ENCODE measurements at places on chromosomes 2 and 18.

GRCh38 chr2:223519471-223519870, 82.7 kb downstream of the SCG2 start:
- DNase-seq = no peak

GRCh38 chr2:85731606-85732005, 22.2 kb upstream of the ATOH8 start:
- no peak for DNase-seq

- DNase-seq = peak; percentile 77
Measured at GRCh38 chr2:74690571-74690970, 36.5 kb downstream of the SEMA4F start.

DNA sequence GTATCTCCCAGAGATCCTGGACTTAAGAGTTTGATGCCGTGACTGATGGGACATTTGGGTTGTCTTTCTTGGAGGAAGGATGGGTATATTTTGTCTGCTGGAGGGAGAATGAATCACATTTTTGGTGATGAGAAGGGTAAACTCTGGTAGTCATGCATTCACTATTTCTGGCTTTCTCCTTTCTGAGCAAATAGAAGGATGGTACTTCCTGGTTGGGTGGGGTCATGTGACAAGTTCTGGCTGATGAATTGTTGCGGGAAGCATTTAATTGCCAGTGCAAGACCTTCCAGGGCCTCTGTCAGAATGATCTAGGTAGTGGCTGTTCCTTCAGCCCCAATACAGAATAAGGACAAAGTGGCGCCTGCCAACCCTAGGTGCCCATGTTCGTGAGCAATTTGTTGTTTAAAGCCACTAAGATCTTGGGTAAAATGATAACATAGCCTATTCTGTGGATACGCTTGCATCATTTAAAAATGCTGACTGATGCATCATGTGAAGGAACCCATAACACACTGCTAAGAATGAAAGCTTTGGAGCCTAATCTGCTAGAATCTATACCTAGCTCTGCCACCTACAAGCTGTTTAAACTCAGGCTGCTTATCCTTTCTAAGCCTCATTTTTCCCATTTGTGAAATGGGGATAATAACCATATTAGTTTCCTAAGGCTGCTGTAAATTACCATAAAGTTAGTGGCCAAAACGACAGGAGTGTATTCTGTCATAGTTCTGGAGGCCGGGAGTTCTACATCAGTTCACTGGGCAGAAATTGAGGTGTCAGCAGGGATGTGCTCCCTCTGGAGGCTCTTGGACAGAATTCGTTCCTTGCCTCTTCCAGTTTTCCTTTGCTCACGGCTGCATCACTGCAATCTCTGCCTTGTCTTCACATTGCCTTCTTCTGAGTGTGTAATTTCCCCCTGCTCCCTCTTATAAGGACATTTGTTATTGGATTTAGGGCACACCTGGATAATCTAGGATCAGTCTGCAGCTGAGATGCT, 281.3 kb downstream of the AGPS start:
- no peak for DNase-seq

DNA sequence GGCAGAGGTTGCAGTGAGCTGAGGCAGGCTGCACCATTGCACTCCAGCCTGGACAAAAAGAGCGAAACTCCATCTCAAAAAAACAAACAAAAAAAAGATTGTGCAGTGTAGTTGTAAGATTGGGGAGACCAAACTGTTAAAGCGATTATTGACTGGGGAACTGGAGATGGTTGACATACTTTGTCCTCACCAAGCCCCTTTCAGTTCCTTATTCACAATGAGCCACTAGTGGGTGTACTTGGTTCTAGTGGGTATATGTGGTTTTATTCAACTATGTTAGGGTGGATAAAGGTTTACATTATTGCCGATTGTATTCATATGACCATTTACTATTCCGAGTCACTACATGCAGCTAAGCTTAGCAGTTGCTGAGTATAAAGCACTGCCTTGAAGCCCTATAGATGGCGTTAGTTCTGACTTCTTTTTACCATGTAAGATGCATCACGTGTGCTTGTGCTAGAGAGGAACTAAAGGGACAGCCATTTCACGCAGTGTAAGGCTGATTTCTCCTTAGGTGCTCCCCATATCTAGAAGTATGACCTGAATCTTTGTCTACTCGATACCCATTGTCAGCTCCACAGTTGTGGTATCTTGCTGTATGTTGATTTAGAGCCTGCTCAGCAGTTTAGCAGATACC, 12.1 kb downstream of the EIF4E2 start:
- DNase-seq = no peak

DNA sequence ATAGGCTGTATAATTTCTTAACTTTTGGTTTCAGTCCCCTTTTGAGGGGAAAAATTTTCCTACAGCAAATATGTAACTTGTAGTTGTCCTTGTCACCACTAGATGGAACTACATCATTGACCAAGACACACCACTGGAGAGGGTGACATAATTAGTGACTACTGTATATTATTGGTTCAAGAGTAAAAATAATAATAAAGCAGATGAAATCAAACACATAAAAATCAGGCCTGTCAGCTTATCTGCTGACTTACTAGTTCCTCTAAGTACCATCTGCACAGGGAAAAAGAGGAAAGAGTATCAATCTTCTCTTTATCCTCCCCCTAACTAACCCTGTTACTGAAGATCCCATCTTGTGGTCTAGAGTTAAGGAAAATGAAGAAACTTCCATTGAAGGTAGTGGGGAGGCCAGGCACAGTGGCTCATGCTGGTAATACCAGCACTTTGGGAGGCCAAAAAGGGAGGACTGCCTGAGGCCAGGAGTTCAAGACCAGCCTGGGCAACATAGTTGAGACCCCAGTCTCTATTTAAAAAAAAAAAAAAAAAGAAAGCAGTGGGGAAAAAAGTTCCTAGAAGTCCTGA, 29.6 kb upstream of the ENOSF1 start:
- DNase-seq = peak; percentile 28

DNA sequence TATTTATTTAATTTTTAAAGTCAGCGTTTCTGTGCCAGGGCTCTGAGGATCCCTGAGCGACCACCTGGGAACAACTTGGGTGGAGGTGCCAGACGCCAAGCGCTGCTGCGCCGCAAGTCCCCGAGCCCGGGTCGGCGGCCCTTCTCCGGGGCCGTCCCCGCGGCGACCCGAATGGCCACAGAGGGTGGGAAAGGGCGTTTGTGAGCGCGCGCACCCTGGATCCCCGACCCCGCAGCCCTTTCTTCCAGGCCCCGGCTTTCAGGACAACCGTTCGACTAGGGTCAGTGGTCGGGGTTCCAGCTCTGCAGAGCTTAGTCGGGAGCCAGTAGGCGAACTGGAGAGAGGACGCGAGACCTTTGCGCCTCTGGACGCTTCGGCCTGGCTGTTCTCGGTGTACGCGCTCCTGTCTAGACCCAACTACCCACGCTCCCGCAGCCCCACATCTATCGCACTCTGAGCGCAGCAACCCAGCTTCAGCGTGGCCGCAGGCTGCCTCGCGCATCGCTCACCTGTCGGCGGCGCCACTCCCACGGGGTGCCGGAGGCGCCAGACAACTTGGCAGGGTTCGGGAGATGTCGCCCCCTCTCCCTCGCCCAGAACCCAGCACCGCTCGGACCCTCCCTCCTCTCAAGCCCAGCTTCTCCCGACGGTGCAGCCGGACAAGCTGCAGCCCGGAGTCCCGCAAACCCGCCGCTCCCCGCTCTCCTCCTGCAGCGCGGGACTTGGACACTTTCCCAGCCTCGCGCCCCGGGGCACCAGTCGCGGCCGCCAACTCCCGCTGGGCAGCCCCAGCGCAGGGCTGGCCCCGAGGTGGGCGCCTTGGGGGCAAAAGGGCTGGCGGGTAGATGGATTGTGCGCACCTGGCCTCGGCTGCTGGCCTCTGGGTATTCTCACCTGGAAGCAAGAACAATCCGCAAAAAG, 758 bp downstream of the LYPD1 start:
- peak; percentile 72 for DNase-seq

GRCh38 chr2:200298816-200299215, 7.7 kb upstream of the SPATS2L start:
- DNase-seq = no peak

DNA sequence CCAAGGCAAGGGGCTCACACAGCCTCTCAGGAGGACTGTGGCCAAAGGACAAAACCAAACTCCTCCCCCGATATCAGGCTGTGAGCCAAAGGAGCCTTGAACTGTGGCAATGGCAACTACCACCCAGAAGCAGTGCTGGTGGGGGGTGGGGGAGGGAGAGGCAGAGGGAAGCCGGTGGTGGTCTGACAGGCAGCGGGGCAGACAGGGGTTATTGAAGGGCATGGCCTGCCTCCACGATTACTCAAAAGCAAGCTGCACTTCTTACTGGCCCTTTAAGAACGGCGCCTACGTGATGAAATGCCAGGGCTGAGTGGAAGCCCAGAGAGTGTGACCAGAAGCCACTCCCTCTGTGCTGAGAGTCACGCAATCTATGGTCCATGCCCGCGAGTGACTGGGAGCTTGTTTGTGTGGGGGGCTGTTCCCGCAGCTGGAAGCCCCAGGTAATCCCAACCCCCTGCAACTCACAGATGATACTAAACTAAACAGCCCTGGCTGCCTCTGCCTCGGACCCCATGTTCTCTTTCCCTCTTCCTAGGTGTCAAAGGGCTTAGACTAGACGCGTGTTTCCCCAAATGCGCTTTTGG, 128.2 kb upstream of the CXCR4 start:
- DNase-seq = peak; percentile 26

DNA sequence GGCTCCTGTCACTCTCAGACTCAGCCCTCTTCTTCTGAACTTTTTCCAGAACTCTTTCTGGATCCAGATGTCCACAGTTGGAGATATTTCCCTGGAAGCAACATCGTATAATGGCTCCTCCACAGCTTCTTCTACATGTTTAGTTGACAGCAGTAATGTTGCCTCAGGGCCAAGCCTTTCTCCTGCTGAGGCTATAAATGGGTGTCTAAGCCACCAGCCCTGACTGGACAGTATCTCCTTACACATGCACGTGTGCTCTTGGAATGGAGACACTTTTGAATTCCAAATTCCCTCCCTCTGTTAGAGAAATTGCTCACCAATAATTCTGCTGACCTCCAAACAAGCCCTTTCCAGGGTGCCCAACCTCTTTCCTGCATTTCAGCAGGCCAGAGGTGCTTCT, 156.2 kb upstream of the PIK3C3 start:
- no peak for DNase-seq

DNA sequence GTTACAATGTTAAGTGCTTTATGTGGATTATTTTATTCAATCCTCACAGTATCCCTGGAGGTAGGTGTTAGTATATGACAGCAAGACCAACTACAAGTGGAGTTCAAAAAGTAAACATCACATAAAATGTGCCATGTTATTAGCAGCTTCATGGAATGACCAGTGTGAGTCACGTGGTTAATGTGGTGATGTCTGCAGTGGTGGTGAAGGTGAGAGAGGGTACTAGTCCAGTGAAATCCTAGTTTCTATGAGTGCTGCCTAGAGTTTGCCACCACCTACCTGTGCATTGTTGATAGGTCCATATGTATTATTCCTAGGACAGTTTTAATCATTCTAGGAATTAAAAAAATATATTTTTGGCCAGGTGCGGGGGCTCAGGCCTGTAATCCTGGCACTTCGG, 865.2 kb upstream of the DDX18 start:
- DNase-seq = no peak

GRCh38 chr2:165462443-165462842, 7.1 kb upstream of the CSRNP3 start:
- DNase-seq = no peak

DNA sequence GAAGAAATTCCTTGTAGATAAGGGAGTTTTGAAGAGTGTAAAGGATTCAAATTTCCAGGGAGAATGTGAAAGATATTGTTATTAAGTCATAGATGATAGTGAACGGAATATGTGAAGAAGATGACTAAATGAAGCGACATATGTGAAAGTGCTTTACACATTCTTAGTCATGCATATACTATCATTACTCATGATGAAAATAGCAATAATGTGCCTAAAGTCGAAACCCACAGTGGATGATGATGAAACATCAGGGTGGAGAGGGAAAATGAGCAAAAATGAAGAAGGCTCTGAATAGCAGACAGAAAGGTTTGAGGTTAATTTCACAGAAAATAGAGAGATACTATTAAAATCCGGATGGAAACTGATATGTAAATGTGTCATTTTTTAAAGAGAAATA, 1237.1 kb downstream of the LRP1B start:
- no peak for DNase-seq

- no peak for DNase-seq
Measured at GRCh38 chr2:24824071-24824588, 30.9 kb downstream of the CENPO start.

GRCh38 chr18:68427951-68428401, 286.9 kb downstream of the TMX3 start:
- no peak for DNase-seq

- DNase-seq = no peak
Measured at GRCh38 chr2:188976545-188977268, 2.5 kb downstream of the COL3A1 start.

- no peak for DNase-seq
Measured at GRCh38 chr2:99079226-99079625, 62.3 kb upstream of the C2orf15 start.

DNA sequence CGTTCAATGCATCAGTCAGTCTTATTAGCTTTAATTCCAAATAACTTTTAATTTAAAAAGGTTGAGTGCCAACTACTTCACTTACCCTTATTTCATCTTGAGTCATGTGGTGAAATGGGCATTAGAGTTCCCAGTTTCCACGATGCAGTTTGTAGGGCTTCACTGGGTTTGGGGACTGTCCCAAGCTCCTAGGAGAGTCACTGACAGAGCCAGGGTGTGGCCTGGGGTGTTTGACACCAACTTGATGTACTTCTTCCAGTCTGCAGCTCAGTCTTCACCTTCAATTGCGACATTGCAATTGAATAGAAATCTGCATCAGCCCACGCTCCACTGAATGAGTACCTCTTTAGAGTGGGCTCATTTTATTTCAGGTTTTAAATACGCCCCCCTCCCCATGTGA, 165.3 kb downstream of the ARL4C start:
- DNase-seq = no peak

DNA sequence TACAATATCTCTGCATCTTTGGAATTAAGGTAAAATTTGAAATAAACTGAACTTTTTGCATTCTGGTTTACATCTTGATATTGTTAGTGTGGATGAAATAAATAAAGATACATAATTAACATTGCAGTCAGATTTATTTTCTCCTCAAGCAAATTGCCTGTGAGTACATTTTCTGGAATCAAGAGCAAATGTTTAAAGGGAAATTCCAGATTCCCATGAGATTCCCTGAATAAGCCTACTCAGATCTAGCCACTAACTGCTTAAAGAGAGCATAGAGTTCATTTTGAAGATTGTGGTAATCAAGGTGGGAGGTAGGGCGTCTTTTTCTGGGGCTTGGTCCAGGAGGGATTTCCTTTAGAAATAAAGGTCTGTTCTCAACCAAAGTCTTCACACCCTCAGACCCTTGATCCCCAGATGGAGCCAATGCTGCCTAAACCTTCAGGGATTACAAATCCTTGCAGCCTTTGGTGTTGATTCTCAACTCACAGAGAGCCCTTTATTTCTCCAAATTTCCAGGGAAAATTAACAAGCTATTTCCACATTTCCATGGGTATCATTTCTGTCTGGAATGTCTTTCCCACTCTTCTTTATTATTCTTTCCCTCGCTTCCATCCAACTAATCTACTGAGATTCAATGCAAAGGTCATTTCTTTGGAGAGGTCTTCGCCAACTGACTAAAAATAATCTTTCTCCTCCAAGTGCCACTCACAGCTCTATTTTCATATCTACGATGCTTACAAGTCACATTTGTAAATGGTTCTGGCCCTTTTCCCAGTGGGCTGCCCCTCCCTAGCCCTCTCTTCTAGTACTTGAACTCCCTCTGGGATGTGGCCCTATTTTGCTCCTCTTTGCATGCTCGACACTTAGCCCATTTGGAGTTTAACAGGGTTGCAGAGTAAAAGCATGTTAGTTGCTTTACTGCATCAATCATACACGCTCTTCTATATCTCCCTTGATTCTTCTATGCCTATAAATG, 79.8 kb upstream of the SPATS2L start:
- DNase-seq = no peak

GRCh38 chr2:140128909-140129308, 1348.7 kb upstream of the NXPH2 start:
- no peak for DNase-seq

Measured in neural progenitor cell (in vitro differentiated cells).